NCI-H446 (cell line): ENCODE measurements at places on chromosomes 11 and 22.

DNA sequence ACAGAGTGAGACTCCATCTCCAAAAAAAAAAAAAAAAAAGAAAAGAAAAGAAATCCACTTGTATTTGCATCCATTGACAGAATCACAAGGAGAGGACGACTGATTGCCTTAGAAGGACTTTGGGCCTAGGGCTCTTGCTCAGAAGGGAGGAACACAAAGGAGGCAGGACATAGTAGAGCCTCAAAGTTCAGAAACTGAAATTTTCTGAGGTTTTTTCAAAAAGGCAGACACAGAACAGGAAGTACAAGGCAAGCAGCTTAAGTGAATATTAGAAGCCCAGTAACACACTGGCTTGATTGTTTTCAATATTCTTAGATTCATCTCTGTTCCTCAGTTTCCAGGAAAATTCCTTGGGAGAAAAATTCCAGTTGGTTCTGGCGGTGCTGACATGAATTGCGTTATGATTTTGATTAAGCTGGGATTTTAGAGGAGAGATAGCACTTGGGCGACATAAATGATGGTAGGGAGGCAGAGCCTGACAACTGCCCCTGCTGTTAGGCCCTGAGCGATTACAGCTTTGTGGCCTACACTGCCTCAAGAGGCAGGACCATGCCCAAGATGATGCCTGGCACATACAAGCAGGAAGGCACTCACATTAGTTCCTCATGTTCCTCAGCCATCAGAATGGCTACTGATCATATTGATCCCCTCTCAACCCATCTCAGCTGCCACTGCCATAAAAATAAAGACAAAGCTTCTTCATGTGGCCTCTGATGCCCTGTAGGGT, 15.3 kb downstream of the CLPB start:
- DNase-seq: no peak

GRCh38 chr11:32821917-32822560, 7.7 kb upstream of the PRRG4 start:
- DNase-seq: no peak

DNA sequence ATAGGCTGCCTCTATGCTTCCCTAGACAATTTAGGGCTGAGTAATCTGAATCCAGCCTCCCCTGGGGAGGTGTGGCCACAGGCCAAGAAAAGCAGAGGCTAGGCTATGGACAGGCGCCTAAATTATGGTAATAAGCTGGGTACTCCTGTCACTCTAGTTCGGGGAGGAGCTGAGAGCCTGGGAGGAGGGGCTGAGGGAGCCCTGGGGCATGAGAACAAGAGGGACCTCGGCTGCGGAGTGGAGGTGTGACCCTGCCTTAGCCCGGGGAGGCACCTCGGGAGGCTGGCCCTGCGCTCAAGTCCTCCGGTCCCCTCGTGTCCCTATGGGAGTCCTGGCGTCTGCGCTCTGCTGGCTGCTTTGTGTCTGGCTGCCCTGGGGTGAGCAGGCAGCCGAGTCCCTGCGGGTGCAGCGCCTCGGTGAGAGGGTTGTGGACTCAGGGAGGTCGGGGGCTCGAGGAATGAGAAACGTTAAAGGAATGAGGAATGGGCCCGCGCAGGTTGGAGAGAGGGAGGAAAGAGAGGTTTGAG, at the start of gene OTOG:
OTOG (plus strand) TSS at position 209 of the 527 bp plus-strand sequence; CDS start at position 323, 114 bp downstream.
- no peak for DNase-seq

- no peak for DNase-seq
Measured at GRCh38 chr11:74493791-74494630, 487 bp upstream of the LIPT2 start.

DNA sequence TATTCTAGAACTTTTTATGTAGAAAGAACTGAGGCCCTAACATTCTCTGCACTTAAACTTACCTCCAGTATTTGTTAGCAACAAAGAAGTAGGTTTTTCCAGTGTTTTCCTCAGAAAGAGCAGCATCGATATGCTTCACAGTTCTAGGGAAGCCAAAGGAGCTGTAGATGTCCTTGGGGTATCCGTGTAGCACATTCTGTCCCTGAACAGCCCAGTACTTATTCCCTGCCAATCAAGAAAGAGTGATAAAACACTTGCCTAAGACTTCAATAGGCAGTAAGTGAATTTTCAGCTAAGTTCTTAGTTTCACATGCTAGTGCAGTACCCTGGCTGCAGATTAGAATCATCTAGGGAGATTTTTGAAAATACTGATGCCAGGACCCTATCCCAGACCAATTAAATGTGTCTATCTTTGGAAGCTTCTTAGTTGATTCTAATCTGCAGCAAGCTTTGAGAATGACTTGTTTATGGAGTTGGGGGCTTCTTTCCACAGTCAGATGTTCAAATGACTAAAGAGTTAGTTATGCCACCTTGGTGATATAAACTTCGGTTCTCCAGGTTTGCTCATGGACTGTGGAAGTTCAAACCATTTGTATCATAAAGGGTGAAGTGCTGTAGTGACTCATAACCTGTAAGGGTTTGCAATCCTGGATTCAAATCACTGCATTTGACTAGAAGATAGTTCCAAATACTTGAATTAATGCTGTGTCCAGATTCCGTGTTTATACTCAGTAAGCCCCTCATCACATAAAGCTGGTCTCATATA, 6.5 kb downstream of the MMP1 start:
- DNase-seq: no peak

DNA sequence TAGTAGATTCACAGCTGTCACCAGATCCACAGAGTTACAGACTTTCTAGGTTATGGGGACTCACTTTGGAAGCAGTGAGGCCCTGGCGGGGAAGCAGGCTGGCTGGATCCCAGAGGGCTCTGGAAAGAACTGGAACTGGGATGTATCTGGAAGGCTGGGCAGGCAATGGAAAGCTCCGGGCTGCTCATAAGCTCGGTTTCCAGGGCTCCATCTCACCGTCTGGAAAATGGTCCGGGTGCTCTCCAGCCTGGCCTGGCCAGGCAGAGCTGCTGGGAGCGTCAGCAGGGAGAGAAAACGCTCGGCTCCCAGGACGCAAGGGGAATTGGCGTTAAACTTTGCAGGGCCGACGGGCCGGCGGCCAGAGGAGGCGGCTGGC, 335 bp upstream of the SEZ6L start:
- peak; percentile 68 for DNase-seq

DNA sequence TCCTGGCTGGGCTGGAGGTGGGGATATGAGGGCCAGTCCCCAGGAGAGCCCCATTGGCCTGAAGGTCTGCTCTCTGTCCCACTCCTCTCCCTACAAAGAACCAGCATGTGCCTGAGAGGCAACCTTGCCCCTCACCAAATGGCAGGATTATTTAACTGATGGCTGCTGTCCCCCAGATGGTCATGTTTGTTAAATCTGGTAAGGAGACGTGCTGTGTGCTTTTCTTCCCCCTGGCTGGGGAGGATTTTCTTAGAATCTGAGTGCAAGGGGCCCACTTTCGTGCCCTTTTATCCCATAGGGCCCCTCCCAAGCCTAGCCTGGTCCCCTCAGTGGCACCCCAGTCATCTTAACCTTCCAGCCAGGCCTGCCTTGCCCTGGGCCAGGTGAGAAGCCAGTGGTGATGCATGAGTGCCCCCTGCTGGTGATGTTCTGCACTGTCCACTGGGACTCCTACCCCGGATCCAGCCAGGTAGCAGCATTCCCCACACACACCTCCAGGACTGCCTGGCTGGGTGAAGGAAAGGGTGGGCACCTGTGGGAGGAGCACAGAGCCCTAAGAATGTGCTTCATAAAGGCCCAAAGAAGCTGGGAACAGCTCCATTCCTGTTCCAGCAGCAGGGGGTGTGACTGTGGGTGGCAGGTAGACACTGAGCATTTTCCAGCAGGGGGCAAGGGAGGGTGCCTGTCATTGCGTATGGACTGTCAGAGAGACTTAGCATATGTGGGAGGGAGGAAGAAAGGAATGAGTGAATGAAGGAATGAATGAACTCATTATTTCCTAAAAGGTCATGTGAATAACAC, 28.9 kb downstream of the MFNG start:
- peak; percentile 42 for DNase-seq

DNA sequence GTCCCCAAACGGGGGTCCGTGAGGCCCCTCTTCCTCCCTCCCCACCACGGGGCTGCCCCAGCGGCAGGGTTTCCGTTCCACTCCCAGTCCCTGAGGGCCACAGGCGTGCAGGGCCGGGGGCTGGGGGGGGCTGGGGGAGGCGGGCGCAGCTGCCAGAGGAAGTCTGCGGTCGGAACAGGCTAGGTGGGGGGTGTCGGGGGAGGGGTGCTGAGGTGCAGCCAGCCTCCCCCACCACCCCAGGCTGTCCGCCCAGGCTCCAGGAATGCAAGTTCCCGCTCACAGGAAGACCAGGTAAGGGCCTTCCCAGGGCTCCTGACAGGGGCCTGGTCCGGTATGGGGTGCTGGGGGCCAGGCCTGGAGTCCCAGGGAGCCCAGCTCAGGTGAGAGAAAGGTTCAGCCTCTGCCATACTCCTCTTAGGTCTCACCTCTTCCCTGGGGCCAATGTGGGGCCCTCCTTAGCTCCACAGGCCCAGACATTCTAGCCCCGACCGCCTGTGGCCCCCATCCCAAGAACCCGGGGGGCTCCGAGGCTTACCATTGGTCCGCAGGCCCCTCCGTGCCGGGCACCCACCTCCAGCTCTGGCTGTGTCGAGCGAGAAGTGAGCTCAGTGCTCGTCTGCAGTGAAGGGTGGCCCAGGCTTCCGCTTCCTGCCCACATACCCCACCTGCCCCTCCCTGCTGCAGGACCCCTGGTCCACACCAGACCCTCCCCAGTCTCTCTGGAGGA, at the start of gene PTPRCAP:
PTPRCAP (minus strand) TSS at position 601 of the 727 bp plus-strand sequence; CDS start at position 538, 63 bp downstream.
- DNase-seq: no peak
